ENCODE measurements at places on chromosomes 2 and 18.

- no peak for DNase-seq
These were observed 6.4 kb upstream of the PSD4 start for GRCh38 chr2:113167115-113167932.

- no peak for DNase-seq
These were observed 850.7 kb downstream of the NRXN1 start for GRCh38 chr2:50181212-50181611.

GRCh38 chr2:129160879-129161278 lies 818.6 kb upstream of the RAB6C start:
- no peak for DNase-seq

- no peak for DNase-seq
These were observed 18.5 kb downstream of the TANK start for GRCh38 chr2:161178756-161179155.

DNA sequence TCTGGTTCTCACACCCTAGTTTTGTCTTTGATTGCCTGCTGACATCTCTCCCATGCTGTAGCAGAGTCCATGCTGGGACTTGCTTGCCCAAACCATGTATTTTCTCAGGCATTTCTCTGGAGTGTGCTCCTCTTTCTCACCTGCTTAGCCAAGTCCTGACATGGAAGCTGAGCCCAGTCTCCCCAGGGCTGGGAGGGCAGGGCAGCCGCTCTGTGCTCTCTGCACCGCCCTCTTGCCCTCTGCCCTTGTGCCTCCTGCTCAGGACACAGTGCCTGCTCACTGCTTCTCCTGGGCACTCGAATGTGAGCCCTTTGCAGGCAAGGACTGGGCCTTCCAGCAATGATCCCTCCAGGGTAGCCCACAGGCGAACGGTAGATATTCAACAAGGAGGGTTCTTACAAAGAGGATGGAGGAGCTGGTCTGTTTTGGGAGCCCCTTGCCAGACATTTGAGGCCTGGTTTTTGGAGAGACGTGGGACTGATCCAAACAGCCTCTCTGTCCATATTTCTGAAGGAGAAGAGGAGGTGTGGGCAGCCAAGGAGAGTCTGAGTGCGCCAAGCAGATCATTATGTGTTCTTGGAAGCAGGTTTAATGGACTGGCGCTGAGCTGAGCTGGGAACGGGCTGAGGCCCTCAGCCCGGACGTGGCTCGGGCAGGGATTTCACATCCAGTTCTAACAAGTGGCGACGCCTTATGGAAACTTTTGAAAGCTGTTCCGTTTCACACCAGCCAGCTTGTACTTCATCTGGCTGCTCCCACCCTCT lies 4.0 kb downstream of the SLC14A2 start:
- DNase-seq = peak; percentile 77

DNA sequence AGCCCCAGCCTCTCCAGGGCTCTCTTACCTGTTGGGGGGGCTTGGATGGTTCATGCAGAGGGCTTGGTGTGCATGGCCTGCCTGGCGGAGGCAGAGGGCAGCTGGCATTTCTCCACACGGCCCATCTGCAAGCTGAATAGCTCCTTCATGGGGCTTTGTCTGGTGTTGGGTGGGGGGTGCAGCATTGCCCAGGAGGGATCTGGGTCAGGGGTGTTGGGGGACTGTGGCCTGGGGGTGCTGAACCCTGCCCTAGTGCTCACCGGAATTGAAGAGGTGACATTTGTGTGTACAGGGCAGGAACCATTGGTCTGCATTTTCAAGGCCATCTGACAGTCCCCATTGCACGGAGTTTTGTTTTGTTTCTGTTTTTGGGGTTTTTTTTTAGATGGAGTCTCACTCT lies 58.8 kb upstream of the HAAO start:
- peak; percentile 18 for DNase-seq

DNA sequence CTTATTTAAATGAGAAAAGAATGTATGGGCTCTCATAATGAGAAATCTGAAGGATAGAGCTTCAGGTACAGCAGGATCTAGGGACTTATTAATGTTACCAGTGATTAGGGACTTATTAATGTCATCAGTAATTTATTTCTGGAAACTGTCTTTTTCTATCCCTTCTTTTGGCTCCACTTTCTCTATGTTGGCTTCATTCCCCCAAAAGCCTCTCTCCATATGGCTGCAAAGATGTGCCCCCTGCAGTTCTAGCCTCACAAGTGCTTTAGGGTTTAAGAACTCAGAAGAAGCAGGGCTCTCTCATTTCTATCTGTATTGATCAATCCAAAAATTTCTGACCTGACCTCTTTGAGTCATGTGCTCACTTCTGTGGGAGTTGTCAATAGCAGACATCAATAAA lies 480.9 kb downstream of the TXNL1 start:
- no peak for DNase-seq

GRCh38 chr2:210259687-210260086 lies 34.4 kb upstream of the ACADL start:
- DNase-seq = no peak

DNA sequence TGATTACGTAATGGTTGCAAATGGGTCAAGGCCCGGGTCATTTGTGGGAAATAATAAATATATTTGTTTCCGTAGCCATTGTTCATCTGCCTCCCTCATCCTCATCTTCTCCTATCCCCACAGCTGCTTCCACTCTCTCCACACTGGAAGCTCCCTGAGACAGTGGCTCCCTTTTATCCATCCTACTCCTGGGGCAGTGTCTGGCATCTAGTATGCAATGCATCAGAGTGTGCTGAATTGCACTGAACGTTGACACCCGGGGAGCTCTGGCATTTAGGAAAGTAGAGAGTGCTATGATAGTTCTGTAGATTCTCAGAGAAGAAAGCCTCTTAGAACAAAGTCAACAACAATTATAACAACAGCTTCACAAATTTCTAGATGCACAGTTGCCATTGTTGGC lies 45.5 kb upstream of the NAB1 start:
- DNase-seq = no peak

- DNase-seq = no peak
These were observed 80.3 kb downstream of the EDAR start for GRCh38 chr2:108908713-108909070.

GRCh38 chr2:190334479-190335224 lies 8.7 kb upstream of the INPP1 start:
- no peak for DNase-seq

DNA sequence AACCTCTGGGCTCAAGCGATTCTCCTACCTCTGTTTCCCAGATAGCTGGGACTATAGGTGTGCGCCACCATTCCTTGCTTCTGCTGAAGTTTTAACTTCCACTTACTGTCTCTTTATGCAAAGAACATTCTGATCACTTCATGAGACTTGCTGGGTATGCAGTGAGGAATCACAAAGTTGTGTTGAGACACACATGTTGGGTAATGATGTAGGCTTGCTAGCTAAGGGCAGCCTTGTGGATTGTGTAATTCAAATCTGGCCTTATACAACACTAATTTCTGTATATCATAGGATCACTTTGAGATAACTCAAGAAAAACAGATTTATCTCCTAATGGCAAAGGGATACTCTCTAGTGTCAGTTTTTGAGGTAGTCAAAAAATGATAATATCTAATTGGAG lies 24.2 kb downstream of the XRCC5 start:
- DNase-seq = no peak

DNA sequence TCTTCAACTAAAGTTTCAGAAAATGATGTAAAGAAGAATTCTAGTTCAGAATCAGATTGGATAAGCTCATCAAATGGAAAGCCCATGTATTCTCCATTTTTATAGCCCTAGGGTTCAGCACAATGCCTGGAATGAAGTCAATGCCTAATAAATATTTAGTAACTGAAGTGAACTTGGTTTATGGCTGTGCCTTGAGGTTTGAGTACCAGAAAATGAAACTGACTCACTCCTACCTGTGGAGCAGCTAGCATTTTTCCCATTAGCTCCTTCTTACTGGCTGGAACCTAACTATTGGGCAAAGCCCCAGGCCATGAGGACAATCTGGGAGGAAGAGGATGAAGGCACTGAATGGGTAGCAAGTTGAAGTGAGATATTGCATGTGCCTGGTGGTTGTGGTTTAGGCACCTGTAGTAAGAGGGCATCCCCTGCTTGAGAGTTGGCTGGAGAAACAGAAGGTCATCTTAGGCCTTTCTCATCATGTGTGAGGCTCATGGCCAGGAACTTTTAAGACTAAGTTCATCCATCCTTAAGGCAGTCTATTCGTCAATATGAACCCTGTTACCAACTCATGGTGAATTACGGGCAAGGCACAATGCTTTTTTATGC lies 85.0 kb upstream of the LYPD1 start:
- DNase-seq = no peak

GRCh38 chr2:127790694-127791529 lies 20.1 kb downstream of the WDR33 start:
- DNase-seq = no peak

GRCh38 chr18:63288311-63288710 lies 31.3 kb downstream of the BCL2 start:
- DNase-seq = no peak

- no peak for DNase-seq
These were observed 33.7 kb upstream of the NFE2L2 start for GRCh38 chr2:177298191-177298590.

GRCh38 chr2:192536922-192537624 lies 342.3 kb upstream of the TMEFF2 start:
- no peak for DNase-seq

DNA sequence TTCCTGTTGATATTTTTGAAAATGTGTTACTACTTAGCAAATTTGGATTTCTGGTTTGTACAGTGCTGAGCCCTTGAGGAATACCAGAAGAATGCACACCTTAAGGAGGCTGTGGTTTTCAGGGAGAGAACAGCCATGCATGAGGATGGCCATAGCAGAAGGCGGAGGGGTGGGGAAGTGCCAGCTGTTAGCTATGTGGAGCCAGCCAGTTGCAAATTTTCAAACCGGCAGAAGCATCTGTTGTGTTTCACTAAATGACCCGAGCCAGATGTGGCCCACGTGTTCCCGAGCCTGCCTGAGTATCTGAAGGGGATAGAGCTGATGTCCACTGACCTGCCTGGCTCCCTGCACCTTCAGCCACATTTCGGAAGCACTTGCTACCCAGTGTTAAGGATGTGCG lies 16.4 kb upstream of the RBM44 start:
- DNase-seq = no peak

DNA sequence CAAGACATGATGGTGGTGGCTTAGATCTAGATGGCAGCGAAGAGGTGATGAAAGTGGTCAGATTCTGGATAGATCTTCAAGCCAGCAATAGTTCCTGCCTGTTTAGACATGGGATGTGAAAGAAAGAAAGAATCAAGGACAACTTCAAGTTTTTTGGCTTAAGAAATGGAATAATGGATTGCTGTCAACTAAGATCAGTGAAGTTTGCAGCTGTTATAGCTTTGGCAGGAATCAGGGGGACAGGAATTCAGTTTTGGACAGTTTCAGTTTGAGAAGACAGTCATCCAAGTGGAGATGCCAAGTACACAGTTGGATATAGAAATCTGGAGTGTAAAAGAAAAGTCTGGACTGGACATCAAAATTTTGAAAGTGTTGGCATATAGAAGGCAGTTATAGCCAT lies 283.7 kb upstream of the PKDCC start:
- DNase-seq = no peak

DNA sequence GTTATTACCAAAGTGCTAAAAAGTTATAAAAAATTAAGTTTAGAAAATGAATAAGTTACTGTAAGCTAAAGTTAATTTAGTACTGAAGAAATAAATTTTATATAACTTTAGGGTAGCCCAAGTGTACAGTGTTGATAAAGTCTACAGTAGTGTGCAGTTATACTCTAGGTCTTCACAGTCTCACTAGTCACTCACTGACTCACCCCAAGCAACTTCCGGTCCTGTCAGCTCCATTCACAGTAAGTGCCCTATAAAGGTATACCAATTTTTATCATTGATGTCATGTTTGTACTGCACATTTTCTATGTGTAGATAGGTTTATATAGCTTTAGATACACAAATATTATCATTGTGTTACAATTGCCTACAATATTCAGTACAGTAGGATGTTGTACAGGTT lies 518.3 kb upstream of the PIK3C3 start:
- no peak for DNase-seq
